ENCODE measurements at places on chromosomes 1 and 21.

GRCh38 chr1:229554886-229555621 is 3.5 kb downstream of the ABCB10 start:
- DNase-seq = no peak

- DNase-seq = no peak
These were observed 294.9 kb upstream of the ADGRL2 start for GRCh38 chr1:81505831-81506230.

DNA sequence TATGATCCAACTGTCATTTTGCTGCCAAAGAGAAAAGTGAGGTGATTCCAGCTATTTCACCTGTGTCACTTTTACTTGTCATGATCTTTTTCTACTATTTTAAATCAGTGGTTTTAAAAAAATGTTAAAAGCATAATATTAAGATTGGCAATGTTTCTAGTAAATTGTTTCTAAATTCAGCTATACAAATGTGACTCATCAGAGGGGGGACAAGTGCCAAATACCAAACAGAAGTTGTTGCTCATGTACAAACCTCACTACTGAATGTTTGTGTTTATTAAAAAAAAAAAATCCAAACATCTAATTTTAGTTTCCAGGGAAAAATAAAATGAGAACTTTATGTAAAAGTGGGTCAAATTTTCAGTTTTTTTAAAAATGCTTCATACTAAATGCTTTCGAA is 346.2 kb upstream of the SNX7 start:
- no peak for DNase-seq

- DNase-seq = no peak
These were observed 42.7 kb upstream of the SELENON start for GRCh38 chr1:25757151-25757845.

DNA sequence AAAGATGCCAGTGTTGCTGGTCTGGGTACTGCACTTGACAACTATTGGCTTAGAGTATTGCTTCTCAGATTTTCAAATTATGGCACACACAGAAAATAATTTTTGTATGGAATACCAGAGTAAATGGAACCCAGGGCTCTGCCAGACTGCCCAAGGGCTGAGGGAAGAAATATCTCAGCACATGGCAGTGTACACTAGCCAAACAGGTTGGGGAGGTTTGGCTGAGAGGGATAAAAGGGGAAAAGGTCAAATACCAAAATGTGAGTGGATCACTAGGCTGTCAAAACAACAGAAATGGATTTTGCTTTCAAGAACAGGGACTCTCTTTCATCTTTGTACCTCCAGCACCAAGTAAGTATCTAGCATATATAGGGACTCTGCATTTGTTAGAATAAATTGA is 3.0 kb upstream of the RGS8 start:
- no peak for DNase-seq
